Right lobe of liver (tissue), 6 donors: ENCODE measurements at places on chromosomes 16 and 17.

DNA sequence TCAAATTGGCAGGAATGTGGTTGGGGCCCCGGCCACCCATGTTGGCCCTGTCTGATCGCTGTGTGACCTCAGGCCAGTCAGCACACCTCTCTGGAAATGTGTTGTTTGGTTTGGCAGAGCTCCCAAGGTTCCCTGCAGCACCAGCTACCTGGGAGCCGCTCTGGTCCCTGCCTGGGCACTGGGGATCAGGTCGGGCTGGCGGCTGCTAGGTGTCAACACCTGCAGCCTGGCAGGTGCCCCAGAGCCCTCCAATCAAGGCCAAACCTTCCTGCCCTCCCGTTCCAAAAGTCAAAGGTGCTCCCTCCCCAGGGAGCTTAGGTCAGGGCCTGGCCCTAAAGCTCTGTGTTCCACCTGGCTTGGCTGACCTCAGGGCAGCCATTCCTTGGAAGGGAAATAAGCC is 55.9 kb downstream of the ZDHHC7 start:
- peak; percentile 93 for DNase-seq

GRCh38 chr16:12461201-12461600 is 342.5 kb downstream of the CPPED1 start:
- DNase-seq: no peak

- no peak for DNase-seq
Measured at GRCh38 chr17:4017377-4017776, 53.1 kb upstream of the ATP2A3 start.

DNA sequence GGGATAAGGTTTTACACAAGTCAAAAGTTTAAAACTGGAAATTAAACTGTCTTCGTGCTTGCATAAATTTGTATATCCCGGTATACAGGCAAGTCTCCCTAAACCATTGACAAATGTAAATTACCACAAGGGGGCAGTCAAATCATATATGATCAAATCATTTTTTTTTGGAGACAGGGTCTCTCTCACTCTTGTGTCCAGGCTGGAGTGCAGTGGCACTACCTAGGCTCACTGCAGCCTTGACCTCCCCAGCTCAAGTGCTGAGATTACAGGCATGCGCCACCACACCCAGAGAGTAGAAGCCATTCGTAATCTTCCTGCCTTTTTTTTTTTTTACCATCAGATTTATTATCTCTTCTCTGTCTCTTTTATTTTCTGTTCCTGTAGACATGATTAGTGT is 18.5 kb downstream of the TOP2A start:
- DNase-seq: no peak

GRCh38 chr16:19881028-19881427 is 3.6 kb downstream of the GPRC5B start:
- no peak for DNase-seq

DNA sequence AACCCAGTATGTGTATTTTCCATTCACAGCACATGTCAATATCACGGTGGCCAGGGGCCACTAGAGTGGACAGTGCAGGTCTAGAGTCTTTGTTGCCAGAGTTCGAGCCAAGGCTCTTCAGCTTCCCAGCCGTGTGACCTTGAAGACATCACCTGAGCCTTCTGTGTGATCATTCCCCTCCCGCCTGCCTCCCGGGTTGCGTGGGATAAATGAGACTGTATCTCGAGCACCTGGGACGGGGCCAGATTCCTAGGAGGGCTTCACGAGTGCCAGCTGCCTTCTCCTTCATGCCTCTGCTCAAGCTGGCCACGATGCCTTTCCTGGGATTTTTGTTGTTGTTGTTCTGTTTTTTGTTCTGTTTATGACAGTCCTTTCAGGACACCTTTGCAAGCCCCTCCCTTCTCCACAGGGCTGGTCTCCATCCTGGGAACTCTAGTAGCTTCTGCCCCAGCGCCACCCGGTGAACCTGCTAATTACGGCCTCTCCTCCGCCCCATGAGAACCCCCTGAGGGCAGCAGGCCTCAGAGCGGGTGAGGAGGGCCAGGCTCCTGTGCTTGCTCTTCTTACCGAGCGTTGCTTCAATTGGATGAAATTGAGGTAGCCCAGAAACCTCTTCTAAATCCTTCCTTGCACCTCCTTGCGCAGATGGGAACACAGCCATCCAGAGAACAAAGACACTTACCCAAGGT is 3.9 kb downstream of the SPNS2 start:
- DNase-seq: no peak

GRCh38 chr16:14569213-14569612 is 60.8 kb downstream of the PARN start:
- DNase-seq: no peak

- no peak for DNase-seq
Measured at GRCh38 chr17:56269556-56270389, 116.5 kb downstream of the ANKFN1 start.

GRCh38 chr17:19517699-19518098 is 16.0 kb upstream of the SLC47A1 start:
- no peak for DNase-seq

DNA sequence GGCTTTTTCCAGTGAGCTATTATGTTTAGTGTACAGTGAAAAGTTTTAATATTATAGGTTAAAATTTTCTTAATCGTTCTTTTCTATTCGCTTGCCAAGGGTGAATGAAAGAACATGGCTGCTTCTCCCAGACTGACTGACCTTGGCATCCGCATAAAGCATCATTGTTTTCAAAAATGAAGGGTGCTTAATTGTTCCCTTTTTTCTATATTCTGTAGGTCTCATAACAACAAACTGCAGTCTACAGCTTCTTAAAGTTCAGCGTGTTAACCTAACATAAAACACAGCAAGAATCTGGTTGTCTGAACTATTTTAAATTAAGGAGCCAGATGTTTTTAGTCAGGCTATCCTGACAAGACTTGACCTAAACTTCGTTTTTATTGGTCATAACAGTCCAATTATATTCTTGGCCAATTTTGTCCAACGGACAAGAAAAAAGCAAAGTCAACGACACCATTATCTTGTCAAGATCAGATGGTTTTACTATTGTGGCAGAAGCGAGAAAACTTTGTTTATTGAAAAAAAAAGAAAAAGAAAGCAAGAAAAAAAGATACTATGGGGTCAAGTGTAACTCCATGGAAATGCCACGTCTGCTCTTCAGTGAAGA is 14.1 kb downstream of the C17orf58 start:
- DNase-seq: no peak

- no peak for DNase-seq
Measured at GRCh38 chr17:40602445-40603443, 37.5 kb upstream of the CCR7 start.

DNA sequence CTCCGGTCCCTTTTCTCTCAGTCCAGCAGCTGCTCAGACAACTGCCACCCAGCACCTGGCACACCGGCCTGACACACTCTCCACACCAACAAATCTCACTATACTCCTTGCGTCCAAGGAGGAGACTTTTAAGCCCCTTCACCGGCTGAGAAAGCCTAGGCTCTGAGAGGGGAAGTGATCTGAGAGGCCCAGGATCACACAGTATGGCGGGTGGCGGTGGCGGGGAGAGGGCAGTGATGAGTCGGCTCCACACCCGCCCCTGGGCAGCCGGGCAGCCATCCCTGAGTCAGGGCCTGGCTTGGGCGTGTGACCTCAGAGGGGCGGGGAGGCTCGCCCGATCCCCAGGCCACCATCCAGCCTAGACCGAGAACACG is 569 bp downstream of the FLII start:
- peak; percentile 83 for DNase-seq

DNA sequence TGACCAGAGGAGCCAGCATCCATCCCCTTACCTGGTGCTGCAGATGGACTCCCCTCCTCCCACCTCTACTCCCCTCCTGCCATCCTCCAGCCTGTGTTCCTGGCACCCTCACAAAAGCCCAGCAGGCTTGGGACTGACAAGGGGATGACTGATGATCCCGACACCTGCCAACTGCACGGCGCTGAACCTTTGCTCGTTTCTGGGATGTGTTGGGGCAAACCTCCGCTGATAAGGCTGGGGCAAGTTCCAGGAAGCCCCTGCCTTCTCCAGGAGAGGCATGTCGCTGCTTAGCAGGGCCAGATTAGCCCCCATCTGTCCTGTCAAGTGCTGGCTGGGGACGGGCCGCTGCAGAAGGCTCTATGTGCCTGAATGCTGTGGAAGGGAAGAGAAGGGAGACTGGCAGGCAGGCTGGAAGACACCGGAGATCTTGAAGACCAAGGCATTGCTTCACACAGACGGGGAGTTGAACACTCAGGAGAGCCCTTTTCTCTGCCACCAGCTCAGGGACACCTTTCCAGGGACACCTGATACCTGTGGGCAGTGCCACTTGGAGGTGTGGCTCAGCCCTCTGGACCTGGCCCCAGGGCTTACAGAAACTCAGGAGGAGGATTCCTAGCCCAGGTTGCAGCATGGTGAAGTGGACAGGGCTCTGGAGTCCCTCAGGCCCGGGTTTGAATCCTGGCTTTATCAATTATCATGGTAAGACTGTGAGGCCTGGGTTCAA is 973 bp upstream of the KRT15 start:
- DNase-seq: no peak
